ENCODE measurements at places on chromosomes 11 and 22.

GRCh38 chr11:15169815-15170551 is 55.3 kb downstream of the INSC start:
- DNase-seq = no peak

DNA sequence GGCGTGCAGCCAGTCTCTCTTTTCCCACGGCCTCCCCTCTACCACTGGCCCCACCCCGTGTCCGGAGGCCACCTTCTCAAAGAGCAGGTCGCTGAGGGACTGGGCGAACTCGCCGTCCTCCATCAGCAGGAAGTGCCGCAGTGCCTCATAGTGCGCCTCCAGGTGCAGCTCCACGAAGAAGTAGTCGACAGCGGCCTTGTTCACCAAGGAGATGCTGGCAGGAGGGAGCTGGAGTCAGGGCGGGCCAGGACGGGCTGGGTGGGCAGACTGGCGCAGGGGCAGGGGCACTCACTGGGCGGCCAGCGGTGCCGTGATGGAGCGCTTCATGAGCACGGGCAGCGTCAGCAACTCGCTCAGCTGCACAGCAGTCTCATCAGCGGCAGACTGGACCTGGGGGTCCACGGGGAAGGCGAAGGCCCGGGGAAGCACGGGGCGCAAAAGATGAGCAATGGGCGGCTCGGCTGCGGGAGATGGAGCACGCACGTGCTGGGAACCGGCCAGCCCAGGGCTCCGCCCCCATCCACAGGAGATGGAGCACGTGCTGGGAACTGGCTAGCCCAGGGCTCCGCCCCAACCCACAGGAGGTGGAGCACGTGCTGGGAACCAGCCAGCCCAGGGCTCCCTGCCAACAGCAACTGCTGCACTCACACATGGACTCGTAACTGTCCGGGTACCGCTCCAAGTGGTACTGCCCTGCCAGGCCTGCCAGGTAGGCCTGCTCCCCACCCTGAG is 18.4 kb downstream of the SELENOO start:
- no peak for DNase-seq

DNA sequence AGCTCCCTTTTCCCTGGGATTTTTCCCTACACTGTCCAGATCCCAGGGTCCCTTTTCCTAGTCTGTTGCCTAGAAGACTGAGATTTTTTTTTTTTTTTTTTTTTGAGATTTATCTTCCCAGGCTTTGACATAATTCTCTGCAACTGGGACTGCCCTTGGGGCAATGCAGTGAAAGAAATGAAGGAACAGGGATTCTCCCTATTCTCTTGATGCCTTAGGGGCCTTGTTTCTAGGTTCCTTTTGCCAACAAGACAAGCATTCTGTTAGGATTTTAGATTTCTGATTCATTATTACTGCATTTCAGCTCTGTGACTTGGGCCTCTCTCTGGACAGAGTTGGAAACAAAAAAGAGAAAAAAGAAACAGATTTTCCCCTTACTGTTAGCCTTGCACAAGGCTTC is 47.3 kb downstream of the QSER1 start:
- DNase-seq = no peak

- DNase-seq = no peak
Measured at GRCh38 chr11:42768576-42768975, 543.2 kb upstream of the API5 start.

- no peak for DNase-seq
Measured at GRCh38 chr11:47533690-47534151, 19.2 kb downstream of the CELF1 start.

DNA sequence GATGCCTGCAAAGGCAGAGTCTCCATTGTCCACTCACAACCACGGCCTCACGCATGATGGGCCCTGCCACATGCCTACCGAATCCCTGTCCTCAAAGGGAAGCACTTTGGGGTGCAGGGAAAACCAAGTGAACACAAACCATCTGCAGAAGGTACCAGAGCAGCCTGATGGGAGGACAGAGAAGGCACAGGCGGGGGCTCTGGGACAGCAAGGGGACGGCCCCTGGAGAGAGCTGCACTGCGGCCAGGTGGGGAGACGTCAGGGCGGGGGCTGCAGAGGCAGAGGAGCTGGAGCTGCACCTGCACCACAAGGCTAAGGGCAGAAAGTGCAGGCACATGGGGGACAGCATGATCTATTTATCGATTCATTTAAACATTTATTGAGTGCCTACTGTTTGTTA is 1056.0 kb downstream of the TBC1D22A start:
- no peak for DNase-seq

DNA sequence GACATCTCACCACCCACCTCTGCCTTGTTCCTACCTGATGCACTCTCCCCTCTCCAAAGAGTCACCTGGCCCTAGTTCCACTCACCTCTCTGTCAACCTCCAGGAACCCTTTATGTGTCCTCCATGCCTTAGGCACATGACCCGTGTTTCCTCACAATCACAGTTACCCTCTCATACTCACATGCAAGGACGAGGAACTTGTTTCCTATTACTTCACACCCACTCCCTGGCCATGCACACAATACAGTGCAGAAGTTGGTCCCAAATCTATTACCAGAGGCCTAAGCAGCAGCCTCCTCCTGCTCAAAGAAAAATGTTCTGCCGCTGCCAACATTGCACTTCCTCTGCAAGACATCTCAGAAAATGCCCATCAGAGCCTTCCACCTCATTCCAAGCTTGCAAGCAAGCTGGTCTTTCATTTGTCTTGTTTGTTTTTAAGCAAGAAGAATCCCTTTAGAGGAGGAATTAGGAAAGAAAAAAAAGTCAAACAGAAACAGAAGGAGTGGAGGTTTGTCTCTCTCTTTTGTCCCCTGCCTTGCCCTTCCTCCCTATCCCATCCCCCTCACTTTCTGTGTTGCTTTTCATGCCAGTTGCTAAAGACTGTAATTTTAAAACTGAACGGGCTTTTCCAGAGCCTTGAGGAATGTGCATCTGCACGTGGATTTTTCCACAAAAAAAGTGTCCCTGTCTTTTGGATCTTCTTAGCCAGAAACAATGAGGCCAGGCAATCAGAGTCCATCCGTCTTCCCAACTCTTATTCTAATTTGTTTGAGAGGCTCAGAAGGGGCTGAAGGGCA is 63.4 kb downstream of the KCNJ1 start:
- no peak for DNase-seq

- DNase-seq = no peak
Measured at GRCh38 chr11:133133050-133133449, 399.3 kb downstream of the OPCML start.

GRCh38 chr11:3609416-3610265 is 32.2 kb downstream of the ART5 start:
- no peak for DNase-seq

DNA sequence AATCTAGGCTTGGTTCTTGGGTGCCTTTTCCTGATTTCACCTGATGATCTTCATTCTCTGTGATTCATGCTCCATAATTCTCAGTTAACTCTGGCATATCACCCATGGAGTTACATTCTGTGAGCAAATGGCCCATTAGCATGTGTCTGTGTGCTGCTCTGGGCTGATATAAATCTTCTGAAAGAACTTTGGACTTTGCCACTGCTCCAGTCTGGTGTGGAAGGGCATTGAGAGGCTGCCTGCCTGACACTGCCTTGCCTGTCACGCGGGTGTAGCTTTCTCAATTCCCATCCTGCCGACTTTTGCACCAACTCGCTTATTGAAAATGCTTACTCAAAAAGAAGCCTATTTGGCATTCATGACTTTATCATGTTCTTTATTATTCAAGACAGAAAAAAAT is 42.2 kb downstream of the FAT3 start:
- no peak for DNase-seq

DNA sequence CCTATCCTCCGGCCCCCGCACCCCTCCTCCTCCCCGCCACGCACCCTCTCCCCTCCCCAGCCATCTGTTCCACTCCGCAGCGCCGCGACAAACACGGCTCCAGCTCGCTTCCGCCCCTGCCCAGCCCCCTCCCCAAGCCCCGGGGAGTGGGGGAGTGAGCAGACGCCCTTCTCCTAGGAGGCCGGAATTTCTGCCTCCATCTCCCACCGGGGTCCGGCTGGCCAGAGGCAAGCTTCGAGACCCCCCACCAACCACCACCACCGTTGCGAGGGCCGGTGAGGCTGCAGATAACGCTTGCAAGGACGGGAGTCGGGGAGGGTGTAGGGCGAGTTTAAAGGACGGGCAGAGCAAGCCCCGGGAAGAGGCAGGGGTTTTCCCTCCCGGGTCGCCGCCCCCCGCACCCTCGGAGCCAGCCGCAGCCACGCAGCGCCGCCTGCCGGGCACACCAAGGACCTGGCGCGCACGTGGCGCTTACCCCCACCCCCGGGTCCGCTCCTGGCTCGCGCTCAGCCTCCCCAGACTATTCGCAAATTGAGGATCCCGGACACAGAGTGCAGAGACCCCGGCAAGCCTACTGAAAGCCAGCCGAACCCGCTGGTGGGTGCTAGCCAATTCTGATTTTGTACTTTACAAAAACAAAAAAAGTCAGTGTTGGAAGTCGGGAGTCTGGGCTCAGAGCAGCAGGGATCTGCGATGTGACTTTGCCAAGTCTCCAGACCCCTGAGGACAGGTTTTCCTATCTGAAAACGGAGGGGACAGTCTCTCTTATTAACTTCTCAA is 22.6 kb downstream of the RTN4RL2 start:
- peak; percentile 79 for DNase-seq

DNA sequence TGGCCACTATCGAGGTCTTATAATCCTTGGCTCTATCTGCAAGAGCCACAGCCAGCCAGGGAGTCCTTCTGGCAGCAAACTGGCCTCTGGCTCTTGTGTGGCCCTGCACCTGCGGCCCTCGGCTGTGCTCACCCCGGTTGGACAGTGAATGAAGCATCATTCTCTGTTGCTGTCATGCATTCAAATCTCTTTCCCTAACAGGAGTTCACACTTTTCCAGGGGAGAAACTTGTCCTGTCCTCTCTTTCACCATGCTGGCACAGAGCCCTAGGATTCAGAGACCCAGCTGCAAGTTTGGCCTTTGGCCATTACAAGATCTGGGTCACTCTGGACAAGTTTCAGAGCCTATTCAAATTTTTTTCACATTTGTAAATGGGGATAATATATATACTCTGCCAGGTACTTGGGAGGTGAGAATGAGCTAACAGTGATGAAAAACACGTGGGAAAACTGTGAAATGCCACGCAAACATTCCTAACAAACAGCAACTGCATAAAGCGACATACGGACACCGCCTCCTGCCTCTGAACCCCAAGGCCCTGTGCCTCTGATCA is 34.2 kb downstream of the TMEM184B start:
- DNase-seq = no peak

DNA sequence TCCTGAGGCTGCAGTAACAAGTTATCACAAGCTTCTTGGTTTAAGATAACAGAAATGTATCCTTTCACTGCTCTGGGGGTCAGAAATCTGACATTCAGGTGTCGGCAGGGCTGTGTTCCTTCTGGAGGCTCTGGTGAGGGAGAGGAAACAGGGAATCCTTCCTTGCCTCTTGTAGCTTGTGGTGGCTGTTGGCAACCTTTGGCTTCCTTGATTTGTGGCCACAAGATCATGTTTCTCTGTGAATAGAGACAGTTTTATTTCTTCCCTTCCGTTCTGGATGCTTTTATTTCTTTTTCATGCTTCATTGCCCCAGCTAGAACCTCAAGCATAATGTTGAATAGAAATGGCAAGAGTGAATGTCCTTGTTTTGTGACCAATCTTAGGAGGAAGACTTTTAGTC is 44.0 kb downstream of the MPPED1 start:
- DNase-seq = no peak

DNA sequence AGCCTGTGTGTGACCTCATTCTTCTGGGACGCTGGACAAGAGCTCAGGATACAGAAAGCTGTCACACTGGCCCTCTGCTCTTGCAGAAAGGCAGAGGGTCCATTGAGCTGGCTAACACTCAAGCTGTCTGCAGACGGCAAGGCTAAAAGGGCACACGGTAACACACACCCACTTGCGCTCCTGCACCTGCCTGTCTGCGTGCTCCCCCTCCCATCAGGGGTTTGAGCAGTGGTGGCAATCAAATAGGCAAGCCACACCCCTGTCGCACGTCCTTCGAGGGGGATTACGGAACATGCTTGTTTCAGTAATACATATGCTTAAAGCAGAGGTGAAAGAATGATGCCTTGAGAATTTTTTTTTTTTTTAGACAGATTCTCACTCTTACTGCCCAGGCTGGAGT is 7.1 kb upstream of the QSER1 start:
- no peak for DNase-seq

GRCh38 chr11:43732225-43732624 is 51.7 kb downstream of the HSD17B12 start:
- no peak for DNase-seq

DNA sequence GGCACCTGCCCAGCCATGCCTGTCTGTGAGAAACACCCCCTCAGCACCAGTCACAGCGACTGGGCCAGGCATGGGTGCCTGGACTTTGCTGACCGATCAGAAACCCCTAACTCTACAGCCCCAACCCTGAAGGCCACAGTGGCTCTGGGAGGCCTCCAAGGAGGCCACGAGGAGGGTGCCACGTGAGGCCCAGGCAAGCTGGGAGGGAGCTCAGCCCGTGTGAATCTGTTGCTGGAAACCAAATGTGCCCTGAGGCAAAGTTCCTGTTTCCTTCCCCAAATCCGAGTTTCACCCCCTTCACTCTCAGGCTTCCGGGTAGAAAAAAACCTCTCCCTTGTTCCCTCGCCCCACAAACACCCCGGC is 1.3 kb downstream of the UNC93B1 start:
- no peak for DNase-seq

DNA sequence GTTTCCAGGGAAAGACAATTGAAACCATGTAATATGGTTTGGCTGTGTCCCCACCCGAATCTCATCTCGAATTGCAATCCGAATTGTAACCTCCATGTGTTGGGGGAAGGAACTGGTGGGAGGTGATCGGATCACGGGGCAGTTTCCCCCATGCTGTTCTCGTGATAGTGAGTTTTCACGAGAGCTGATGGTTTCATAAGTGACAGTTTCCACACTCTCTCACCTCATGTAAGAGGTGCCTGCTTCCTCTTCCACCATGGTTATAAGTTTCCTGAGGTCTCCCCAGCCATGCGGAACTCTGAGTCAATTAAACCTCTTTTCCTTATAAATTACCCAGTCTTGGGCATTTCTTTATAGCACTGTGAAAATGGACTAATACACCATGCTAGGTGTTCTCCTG is 148.3 kb upstream of the CADM1 start:
- no peak for DNase-seq

GRCh38 chr11:81975261-81975900 is 758.3 kb downstream of the FAM181B start:
- no peak for DNase-seq

DNA sequence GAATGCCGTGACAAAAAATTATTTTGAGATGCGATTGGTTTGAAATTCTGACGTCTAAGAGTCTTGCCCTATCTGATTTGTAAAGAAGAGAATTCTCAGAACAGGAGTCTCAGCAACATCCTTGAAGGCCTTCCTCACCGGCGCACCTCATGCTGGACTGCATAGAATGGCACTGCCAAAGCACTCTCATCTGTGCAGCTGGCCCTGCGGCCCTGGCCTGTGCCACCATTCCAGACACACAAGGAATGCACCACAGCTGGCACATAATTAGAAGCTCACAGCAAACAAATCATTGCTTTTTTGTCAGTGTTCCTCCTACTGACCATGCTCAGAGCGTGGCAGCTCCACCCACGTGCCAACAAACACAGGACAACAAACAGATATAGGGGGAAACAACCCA is 166.0 kb downstream of the KIRREL3 start:
- DNase-seq = no peak
